Inflammatory macrophage treated with lipopolysaccharide for 1 hour (primary cell): ENCODE measurements at places on chromosomes 1 and 21.

- DNase-seq = peak; percentile 67
These were observed 13.5 kb upstream of the SLC19A1 start for GRCh38 chr21:45555557-45556301.

DNA sequence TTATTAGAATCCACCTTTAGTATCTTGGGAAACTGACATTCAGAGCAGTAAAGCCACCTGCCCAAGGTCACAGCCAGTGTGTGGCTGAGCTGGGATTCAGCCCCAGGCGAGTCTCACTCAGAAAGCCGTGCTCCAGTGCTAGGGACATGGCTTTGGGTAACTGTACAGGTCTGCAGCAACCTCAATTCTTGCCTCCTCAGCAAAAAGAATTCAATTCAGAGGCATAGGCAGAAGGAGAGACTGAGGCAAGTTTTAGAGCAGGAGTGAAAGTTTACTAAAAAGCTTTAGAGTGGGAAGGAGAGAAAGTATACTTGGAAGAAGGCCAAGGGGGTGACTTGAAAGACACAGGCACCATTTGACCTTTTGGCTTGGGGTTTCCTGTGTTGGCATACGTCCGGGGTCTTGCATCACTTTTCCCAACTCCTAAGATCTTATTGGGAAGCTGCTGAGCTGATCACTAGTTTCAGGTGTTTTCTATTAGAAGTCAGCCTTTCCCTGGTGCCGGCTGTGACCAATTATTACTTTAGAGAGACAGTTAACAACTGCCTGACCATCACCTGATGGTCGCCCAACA, 529.3 kb downstream of the MATN1 start:
- no peak for DNase-seq

- DNase-seq = no peak
These were observed 47.8 kb upstream of the CCDC190 start for GRCh38 chr1:162908780-162909179.

DNA sequence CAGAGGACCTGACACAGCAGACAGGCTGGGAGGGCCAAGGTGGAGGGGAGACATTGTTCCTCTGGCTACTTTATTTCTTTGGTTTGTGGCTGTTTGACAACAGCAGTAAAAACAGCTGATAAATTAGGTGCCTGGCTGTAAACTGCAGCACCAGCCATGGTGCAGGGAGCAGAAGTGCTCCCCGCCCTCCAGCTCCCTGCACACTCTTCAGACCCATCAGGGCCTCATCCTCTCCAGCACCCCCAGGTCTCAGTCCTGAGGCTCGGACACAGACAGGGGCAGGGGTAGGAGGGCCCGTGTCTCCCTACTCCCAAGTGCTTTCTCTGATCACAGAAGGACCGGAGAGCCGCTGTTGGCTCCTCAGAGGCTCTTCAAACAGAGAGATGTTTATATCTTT, 17.7 kb upstream of the LRRN2 start:
- DNase-seq = no peak

- no peak for DNase-seq
These were observed 157.3 kb downstream of the SLC30A10 start for GRCh38 chr1:219771080-219771479.

DNA sequence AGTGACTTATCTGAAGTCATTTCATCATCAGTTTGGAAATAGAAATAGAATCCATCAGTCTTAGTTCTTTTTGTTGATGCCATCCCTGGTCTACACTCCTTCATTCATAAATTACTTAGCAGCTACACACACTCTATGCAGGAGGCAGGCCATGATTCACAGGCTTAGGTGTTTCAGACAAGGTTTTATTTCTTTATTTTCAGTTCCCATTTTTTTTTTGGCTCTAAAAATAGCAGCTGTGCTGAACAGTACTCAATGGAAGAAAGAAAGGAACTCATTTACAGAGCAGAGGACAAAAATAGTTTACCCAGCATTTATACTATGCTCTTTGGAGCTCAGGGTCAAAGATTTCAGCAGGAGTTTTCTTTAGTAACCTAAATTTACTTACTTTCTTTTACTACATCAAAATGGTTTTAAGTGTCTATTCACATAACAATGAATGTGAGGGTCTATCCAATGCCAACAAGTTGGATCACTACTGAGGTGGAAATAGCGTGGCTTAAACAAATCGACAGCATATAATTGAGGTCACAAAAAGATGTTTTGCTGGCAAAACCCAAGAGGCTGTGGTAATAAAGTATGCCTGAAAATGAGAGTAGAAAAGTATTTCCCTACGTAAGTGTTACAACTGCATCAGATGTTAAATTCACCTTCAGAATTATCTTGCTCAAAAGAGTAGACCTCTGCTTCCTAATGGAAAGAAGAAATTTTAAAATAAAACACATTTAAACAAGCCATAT, 7.7 kb downstream of the KRTAP19-8 start:
- no peak for DNase-seq

DNA sequence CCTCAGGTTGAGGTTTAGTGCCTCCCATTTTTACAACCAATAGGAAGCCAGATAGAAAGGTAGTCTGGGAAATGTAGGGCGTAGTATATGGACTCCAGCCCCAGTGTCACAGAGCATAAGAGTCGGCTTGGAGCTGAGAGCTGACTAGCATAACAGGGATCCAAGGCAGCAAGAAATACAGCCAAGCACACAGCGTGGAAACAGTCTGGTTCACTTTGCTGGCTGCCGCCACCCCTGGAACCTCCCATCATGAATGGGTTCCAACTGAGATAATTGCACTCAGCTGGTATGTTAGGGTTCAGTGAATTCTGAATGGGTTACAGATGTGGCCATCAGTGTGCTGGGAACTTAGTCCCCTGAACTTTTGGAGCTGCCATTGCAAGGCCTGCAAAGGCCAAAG, 76.7 kb upstream of the GPR88 start:
- no peak for DNase-seq

DNA sequence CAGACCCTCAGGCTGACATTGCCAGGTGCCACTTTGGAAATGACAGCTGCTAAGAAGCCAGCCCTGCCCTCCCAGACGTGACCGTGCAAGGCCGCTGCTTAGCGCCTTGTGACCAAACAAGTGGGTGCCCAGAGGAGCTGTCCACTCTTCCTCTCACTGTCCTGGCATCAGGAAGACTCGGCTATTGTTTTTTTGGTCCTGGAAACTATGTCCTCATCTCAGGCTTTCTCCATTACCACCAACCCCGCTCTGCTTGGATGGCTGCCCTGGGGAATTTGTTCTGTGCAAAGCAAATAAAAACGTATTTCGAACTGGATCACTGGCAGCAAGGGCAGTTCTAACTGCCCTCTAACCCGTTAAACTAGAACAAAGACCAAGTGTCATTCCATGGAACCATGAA, 13.7 kb upstream of the TENT5C start:
- DNase-seq = no peak
